ENCODE measurements at places on chromosomes 5 and 9.
A peak's percentile ranks its signal among the peaks of the same experiment; 100 is the strongest.

- no peak for DNase-seq
These were observed 20.7 kb downstream of the BRD3 start for GRCh38 chr9:134046894-134047681.

- no peak for DNase-seq
These were observed 611.8 kb downstream of the TLE1 start for GRCh38 chr9:81077572-81077971.

DNA sequence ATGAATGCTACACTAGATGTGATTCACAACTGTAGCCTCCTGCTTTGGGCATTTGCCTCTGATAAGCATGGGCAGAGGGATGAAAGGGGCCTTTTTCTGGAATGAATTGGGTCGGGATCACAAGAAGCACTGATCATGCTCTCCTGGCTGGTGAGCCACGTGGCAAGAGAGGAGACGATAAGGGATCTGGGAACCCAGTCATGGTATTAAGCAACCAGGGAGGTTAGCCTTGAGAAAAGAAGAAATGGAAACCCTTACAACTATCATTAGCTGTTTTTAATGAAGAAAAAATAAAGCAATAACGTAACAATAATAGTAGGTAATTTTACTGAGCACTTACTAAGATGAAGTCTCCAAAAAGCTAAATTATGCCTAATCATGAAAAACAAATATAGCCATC, 50.0 kb upstream of the RAI14 start:
- no peak for DNase-seq

GRCh38 chr9:131076347-131077195, 19.8 kb upstream of the AIF1L start:
- no peak for DNase-seq

- no peak for DNase-seq
These were observed 215.1 kb upstream of the RFX3 start for GRCh38 chr9:3740690-3741419.

DNA sequence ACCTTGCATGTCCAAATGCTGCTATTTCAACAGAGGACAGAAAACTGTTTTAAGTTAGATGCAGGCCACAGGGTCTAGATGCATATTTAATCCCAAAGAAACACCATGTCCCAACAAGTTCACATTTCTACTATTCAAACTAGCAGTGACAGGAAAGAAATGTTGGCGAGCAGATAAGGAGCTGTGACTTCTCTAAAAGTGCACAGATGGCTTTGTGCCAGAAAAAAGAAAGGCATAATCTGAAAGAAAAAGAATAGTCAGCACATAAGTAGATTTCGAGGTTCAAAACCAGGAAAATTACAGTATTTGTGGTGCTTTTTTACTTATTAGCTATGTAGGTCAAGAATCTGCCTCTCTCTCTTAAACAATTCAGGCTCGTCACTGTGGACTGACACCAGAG, 178.3 kb downstream of the DNAH5 start:
- DNase-seq, result peak; percentile 57

DNA sequence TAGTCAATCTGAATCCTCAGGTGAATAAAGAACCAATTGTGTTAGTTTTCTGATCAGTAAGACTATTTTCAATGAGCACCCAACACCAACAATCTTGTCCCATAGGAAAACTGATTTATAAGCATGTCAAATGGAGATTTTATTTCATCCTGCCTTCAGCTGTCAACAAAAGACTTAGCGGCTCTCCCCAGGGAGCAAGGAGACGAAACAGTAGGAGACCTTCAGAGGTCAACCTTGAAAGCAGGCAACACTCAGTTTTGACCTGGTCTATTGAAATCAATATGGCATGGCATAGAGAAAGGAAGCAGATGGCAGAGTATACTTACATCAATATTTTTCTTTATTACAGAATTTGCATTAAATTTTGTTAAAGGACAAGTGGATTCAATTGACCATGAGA, 34.1 kb downstream of the ZNF622 start:
- no peak for DNase-seq

- DNase-seq, result no peak
These were observed 331.8 kb downstream of the NDUFS4 start for GRCh38 chr5:53892224-53892623.

- peak; percentile 92 for DNase-seq
These were observed 9.6 kb downstream of the PCYOX1L start for GRCh38 chr5:149367249-149367971.

DNA sequence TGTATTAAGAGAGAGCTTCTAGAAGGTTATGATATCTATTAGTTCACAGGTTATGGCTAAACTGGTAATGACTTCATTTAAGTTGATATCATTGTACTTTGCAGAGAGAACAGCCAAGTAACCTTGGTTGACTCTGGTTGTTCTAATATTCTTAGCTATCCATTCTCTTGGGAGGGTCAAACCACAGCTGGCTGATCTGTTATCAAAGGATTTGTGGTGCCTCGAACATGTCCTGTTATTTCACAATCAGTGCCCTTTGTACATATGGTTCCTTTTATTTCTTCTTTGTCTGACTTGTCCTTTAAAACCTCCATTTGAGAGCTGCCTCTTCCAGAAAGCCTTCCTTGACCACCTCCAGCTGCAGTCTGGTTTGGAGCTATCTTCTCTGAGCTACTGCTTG, 61.7 kb downstream of the PDE8B start:
- DNase-seq, result peak; percentile 47

Data from hematopoietic multipotent progenitor cell treated with erythropoietin and hydrocortisone succinate and interleukin-3 and kit ligand, for 6 days (in vitro differentiated cells).